AG20443 (cell line): ENCODE measurements at places on chromosomes 7 and 10.

- DNase-seq = no peak
Measured at GRCh38 chr7:129911790-129912189, 41.0 kb downstream of the UBE2H start.

GRCh38 chr7:6252341-6252746 lies 20.1 kb downstream of the CYTH3 start:
- DNase-seq = peak; percentile 49

GRCh38 chr7:157488281-157488680 lies 151.5 kb downstream of the DNAJB6 start:
- no peak for DNase-seq

GRCh38 chr10:102153093-102153620 lies 968 bp downstream of the NOLC1 start:
- DNase-seq = no peak

GRCh38 chr10:112950714-112951358 lies 789 bp downstream of the TCF7L2 start:
- no peak for DNase-seq
